ENCODE measurements at places on chromosomes 4 and X. TPM values are rescaled to one million over a fixed set of nuclear protein-coding genes. Genes with fewer than 3 reads are reported as not detected.

The FGFBP2 gene
- not detected for total RNA-seq

The IL21 gene
- total RNA-seq = not detected

The RHOXF1 gene
- total RNA-seq = not detected

The PROM1 gene
- total RNA-seq = not detected

The AKAP4 gene
- total RNA-seq = not detected

The STPG2 gene
- total RNA-seq = not detected

The FAM47E gene
- total RNA-seq = 0.55 TPM

The TMPRSS11A gene
- total RNA-seq = not detected

The DDX60 gene
- 16.6 TPM for total RNA-seq

The CYSLTR1 gene
- total RNA-seq = not detected

The NXF2B gene
- not detected for total RNA-seq

The CXXC4 gene
- total RNA-seq = not detected

The AMTN gene
- total RNA-seq = not detected

The COL4A5 gene
- 547 TPM for total RNA-seq

The NR3C2 gene
- total RNA-seq = 0.75 TPM

The RENBP gene
- total RNA-seq = 18.9 TPM

The ANXA3 gene
- 0.97 TPM for total RNA-seq

The BBS7 gene
- total RNA-seq = 18.9 TPM

The AFM gene
- total RNA-seq = not detected

The FGF5 gene
- 7.0 TPM for total RNA-seq

The POU3F4 gene
- not detected for total RNA-seq

The MAGEB2 gene
- total RNA-seq = not detected

The RBM46 gene
- total RNA-seq = not detected

The MAGEA3 gene
- not detected for total RNA-seq
